Mammary epithelial cell (primary cell): ENCODE measurements at places on chromosomes 1 and 21. TPM values are rescaled to one million over a fixed set of nuclear protein-coding genes. Genes with fewer than 3 reads are reported as not detected.

The ATP6V1G3 gene
- total RNA-seq = not detected in 2 replicates

The PLPPR4 gene
- total RNA-seq = under 0.01 TPM

The LY9 gene
- not detected for total RNA-seq

The PLEKHN1 gene
- total RNA-seq = 25.6 and 28.6 TPM in 2 replicates

The AK4 gene
- 65.3 and 83.0 TPM in 2 replicates for total RNA-seq

The ECM1 gene
- total RNA-seq = 12.5 TPM

The OR2L13 gene
- total RNA-seq = not detected

The KCNK1 gene
- 20.6 and 35.6 TPM in 2 replicates for total RNA-seq

The NMNAT2 gene
- 0.33 TPM for total RNA-seq

The EXO1 gene
- 3.3 TPM for total RNA-seq

The RAB7B gene
- 3.6 and 23.5 TPM in 2 replicates for total RNA-seq

The SELENON gene
- total RNA-seq = 47.7 and 53.9 TPM in 2 replicates

The HSD3B2 gene
- total RNA-seq = not detected

The GPA33 gene
- total RNA-seq = not detected

The ZBTB17 gene
- total RNA-seq = 36.6 and 45.9 TPM in 2 replicates

The TSPEAR gene
- total RNA-seq = not detected

The OR6K3 gene
- total RNA-seq = not detected in 2 replicates

The CRP gene
- total RNA-seq = not detected in 2 replicates

The KRTAP10-2 gene
- not detected for total RNA-seq

The KRTAP12-2 gene
- not detected in 2 replicates for total RNA-seq

The RCAN1 gene
- 60.7 TPM for total RNA-seq

The MIXL1 gene
- not detected for total RNA-seq

The AJAP1 gene
- 5.0 TPM for total RNA-seq

The AXDND1 gene
- total RNA-seq = 0.67 TPM

The PROX1 gene
- 0.33 TPM for total RNA-seq

The PPFIA4 gene
- 8.3 TPM for total RNA-seq

The PRKCZ gene
- 39.2 and 42.2 TPM in 2 replicates for total RNA-seq

The GLIS1 gene
- not detected for total RNA-seq

The REN gene
- not detected for total RNA-seq

The B4GALT2 gene
- 103 TPM for total RNA-seq

The HCRTR1 gene
- not detected for total RNA-seq

The AGO4 gene
- 27.2 TPM for total RNA-seq

The TDRD5 gene
- total RNA-seq = not detected in 2 replicates

The FOXE3 gene
- not detected for total RNA-seq

The CSF1 gene
- 5.2 and 5.6 TPM in 2 replicates for total RNA-seq

The GJC2 gene
- total RNA-seq = 0.33 TPM

The SPRR2A gene
- not detected for total RNA-seq

The SPTA1 gene
- not detected in 2 replicates for total RNA-seq

The OR2AK2 gene
- not detected in 2 replicates for total RNA-seq

The DIO1 gene
- total RNA-seq = not detected in 2 replicates

The KCNC4 gene
- 4.9 and 6.7 TPM in 2 replicates for total RNA-seq

The FCGR3A gene
- not detected in 2 replicates for total RNA-seq

The SPOCD1 gene
- 13.5 and 14.3 TPM in 2 replicates for total RNA-seq

The LAD1 gene
- total RNA-seq = 101 TPM

The ADARB1 gene
- total RNA-seq = 82.9 TPM
